ENCODE measurements at places on chromosomes 2 and 18. TPM values are rescaled to one million over a fixed set of nuclear protein-coding genes. Genes with fewer than 3 reads are reported as not detected.

GRCh38 chr2:43397411-43397810, 171.0 kb upstream of the ZFP36L2 start:
- H3K27me3 ChIP-seq, result no peaks in the 10 kb centered on the region
- H3K4me3 ChIP-seq, result no peak overlapping the region
- H3K27ac ChIP-seq, result no peak overlapping the region
- no peak for DNase-seq
- peaks cover 34% of the 10 kb centered on the region for H3K36me3 ChIP-seq
- H3K4me1 ChIP-seq, result peaks cover 5% of the 10 kb centered on the region

DNA sequence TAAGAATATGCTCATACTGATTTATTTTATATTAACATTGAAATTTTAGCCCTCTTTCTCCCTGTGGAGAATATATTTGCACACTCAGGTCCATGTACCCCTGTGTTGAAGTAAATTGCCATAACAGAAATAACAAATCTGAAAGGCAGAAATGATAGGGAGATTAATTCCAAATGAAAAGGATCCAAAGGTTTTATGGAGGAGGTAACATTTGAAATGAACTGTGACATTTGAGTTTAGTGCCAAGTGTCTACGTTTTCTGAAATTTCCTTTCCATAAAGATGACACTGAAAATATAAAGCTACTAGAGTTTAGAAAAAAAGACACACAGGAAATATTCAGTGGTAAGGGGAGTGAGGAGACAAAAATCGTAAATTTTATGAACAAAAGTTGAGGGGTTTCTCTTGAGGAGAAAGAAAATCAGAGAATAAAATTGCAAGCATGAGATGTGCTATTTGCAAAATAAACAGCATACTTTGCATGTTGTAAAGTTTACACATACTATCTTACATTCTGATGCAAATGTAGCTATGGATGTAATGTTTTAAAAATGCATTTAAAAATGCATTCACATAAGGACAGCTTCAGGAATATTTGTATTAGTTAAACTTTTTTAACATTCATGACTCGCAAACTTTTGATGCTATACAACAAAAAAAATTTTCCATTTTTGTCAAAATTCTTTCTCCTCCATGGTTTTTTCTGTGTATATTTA, 69.5 kb downstream of the BAZ2B start:
- H3K27me3 ChIP-seq, result no peaks in the 10 kb centered on the region
- peaks cover 6% of the 10 kb centered on the region for H3K36me3 ChIP-seq
- H3K4me3 ChIP-seq, result no peak overlapping the region
- no peak for DNase-seq
- no peaks in the 10 kb centered on the region for H3K4me1 ChIP-seq

GRCh38 chr2:108614043-108614545, 79.8 kb downstream of the LIMS1 start:
- H3K4me1 ChIP-seq, result peaks cover 64% of the 10 kb centered on the region
- no peaks in the 10 kb centered on the region for H3K27me3 ChIP-seq
- no peak for DNase-seq
- no peaks in the 10 kb centered on the region for H3K36me3 ChIP-seq

DNA sequence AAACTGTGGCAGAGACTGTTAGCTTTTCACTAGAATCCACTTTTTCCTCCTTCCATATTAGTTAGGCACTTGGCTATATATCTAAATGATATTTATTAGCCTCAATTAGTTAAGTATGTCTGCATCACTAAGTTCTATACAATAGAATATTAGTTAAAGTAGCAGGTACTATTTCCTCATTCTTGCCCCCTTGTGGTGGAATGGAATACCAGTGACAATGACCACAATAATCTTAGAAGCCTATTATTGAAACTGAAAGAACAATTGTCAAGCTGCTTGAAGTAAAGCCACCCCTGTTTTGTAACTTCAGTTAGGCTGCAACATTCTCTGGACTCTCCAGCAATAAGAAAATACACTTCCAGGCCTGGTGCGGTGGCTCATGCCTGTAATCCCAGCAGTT, 476.3 kb upstream of the VWC2L start:
- no peak overlapping the region for H3K27ac ChIP-seq
- no peaks in the 10 kb centered on the region for H3K27me3 ChIP-seq
- peak; percentile 42 for DNase-seq
- H3K36me3 ChIP-seq, result no peaks in the 10 kb centered on the region
- no peak overlapping the region for H3K4me3 ChIP-seq

DNA sequence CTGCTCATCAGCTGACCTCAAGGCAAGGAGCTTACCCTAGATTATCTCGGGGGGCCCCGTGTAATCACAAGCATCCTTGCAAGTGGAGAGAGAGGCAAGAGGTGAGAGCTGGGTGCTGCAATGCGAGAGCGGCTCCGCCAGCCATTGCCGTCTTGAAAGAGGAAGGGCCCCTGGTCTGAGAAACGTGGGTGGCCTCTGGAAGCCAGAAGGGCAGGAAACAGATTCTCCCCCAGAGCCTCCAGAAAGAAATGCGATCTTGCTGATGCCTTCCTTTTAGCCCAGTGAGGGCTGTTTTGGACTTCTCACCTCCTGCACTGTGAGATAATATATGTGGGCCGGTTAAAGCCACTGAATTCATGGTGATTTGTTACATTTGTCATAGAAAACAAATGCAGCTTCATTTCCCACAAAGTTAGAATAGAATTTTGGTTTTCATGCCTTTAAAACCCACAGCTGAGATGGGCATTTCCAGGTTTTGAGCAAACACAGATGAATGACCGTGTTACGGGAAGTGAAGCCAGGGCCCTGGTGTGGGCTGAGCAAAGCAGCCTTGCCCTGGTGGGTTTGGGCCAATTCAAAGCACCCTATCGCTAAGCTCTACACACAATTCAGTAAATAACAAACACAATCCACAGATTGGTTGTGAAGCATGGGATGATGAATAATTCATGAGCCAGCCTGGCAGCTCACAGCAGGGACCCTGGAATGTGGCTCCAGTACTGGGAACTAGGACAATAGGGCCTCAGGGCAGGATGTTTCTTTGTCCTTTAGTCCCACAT, 319.9 kb upstream of the HS6ST1 start:
- H3K4me3 ChIP-seq, result no peak overlapping the region
- no peak for DNase-seq
- no peaks in the 10 kb centered on the region for H3K27me3 ChIP-seq
- no peak overlapping the region for H3K27ac ChIP-seq
- H3K36me3 ChIP-seq, result no peaks in the 10 kb centered on the region
- no peaks in the 10 kb centered on the region for H3K4me1 ChIP-seq

DNA sequence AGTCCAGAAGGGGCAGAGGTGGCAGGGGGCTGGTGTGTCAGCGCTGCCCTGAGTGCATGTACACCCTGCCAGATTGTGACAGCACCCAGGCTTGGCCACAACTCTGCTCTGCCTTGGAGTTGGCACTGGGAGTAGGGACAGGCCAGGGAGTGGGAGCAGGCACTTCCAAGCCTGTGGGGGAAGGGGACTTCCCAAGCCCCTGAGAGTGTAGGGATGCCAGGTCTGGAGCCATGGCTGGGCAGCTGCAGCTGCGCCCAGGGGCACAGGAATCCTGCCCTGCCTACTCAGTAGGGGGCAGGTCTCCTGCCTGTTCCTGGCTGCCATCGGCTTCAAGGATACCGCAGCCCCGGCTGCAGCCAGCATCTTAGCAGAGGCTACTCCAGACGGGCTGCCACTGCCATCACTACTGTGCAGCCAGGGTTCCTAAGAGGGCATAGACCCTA, 109.4 kb downstream of the CALCRL start:
- no peaks in the 10 kb centered on the region for H3K27me3 ChIP-seq
- no peak overlapping the region for H3K27ac ChIP-seq
- no peak for DNase-seq
- H3K36me3 ChIP-seq, result no peaks in the 10 kb centered on the region
- H3K4me3 ChIP-seq, result no peak overlapping the region

- no peak for DNase-seq
- no peaks in the 10 kb centered on the region for H3K27me3 ChIP-seq
- no peak overlapping the region for H3K4me3 ChIP-seq
- peaks cover 49% of the 10 kb centered on the region for H3K36me3 ChIP-seq
Measured at GRCh38 chr2:99198103-99198841, 17.3 kb downstream of the MRPL30 start.

DNA sequence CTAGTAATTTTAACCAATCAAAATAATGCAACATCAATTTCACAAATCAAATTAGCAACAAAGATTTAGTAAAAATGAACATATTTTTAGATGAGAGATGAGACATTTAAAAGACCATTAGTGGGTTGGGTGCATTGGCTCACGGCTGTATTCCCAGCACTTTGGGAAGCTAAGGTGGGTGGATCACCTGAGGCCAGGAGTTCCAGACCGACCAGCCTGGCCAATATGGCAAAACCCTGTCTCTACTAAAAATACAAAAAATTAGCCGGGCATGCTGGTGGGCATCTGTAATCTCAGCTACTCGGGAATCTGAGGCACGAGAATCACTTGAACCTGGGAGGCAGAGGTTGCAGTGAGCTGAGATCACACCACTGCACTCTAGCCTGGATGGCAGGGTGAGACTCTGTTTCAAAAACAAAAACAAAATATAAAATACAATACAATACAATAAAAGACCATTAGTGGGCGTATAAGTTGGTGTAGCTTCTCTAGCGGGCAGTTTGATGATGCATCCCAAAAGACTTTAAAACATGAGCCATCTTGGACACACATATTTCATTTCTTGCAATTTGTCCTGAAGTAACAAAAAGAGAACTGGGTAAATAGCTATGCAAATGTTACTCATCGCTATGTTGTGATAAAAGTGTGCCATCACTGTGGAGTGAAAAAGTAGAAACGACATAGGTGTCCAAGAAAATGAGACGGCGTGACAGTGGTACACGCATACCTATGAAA, 101.8 kb downstream of the COL6A3 start:
- no peak overlapping the region for H3K4me3 ChIP-seq
- no peak overlapping the region for H3K27ac ChIP-seq
- no peak for DNase-seq
- H3K36me3 ChIP-seq, result no peaks in the 10 kb centered on the region

DNA sequence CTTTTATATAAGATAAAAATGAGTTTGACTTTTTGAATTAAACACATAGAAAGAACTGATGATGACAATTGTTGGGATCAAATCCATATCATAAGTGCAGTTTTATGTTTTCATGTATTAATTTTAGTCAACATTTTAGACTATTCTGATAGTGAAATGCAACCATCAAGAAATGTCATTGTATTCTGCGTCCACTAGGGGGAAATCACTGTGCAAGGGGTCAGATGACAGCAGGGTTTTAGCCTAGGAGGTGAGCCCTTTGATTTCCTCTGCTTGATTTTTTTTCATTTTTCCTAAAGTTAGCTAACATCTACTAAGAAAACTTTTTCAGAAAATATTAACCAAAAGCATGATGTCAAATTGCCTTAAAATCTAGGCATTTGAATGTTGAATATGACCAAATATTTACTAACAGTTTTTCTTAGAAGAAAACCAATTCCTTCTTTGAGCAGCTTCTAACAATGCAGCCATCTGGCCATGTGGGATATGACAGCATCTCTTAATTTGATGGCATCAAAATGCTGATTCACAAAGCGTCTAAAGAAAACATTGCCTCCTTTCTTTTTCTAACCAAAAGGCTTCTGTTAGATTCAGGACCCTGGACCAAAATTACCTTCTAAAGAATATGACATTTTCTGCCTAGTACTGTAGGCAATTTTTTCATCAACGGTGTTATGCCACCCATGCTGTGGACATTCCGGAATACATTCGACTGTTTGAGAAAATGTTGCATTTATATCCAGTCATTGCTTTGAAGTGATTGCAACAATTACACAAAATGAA, 141.5 kb downstream of the SPHKAP start:
- peak; percentile 56 for DNase-seq
- H3K4me1 ChIP-seq, result no peaks in the 10 kb centered on the region
- no peak overlapping the region for H3K4me3 ChIP-seq
- no peak overlapping the region for H3K27ac ChIP-seq
- no peaks in the 10 kb centered on the region for H3K36me3 ChIP-seq

GRCh38 chr2:2263196-2263829, 67.8 kb downstream of the MYT1L start:
- H3K4me3 ChIP-seq, result no peak overlapping the region
- no peak overlapping the region for H3K27ac ChIP-seq
- H3K27me3 ChIP-seq, result peaks cover 37% of the 10 kb centered on the region
- H3K4me1 ChIP-seq, result no peaks in the 10 kb centered on the region
- H3K36me3 ChIP-seq, result no peaks in the 10 kb centered on the region
- no peak for DNase-seq

DNA sequence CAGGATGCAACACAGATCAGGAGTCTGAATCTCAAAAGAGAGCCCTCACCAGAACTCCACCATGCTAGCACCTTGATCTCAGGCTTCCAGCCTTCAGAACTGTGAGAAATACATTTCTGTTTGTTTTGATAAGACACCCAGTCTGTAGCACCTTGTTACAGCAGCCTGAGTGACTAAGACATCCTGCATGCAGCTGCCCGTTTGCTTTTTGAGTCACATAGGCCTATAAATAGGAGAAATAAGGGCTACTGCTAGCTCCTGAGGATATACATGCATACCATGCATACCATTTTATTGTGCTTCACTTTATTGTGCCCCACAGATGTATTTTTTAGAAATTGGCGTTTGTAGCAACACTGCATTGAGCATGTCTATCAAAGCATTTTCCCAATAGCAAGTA, 337.8 kb downstream of the CDH2 start:
- H3K4me3 ChIP-seq, result no peak overlapping the region
- peaks cover 25% of the 10 kb centered on the region for H3K4me1 ChIP-seq
- H3K36me3 ChIP-seq, result no peaks in the 10 kb centered on the region
- peak; percentile 90 for DNase-seq

GRCh38 chr18:72869226-72870185, 1.7 kb upstream of the NETO1 start:
- H3K4me1 ChIP-seq, result peaks cover 17% of the 10 kb centered on the region
- peak overlapping the region; percentile 93 for H3K27ac ChIP-seq
- H3K36me3 ChIP-seq, result no peaks in the 10 kb centered on the region
- no peak for DNase-seq
- H3K27me3 ChIP-seq, result no peaks in the 10 kb centered on the region

DNA sequence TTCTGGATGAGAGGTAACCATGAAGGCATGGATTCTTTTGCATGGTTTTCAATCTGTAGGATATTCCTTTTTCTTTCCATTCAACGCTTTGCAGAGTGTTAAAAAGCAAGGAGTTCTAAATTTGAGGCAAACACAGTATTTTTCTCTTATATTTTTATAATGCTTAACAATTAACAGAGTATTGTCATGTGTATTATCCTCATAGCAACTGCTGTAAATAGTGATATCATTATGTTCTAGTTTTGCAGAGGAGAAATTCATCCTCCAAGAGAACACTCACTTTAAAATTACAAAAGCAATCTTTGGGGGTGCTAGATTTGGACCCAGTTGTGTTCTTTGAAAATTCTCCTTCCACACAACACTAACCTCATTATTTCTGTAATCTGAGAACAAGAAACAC, 58.7 kb downstream of the RDH14 start:
- H3K4me3 ChIP-seq, result no peak overlapping the region
- peaks cover 7% of the 10 kb centered on the region for H3K4me1 ChIP-seq
- DNase-seq, result no peak
- no peak overlapping the region for H3K27ac ChIP-seq

Gene C2orf81
- total RNA-seq, result 4.3 TPM

Gene SCN9A
- total RNA-seq, result 1.9 TPM

Gene SP140
- not detected for total RNA-seq

Gene PLCD4
- total RNA-seq, result 0.40 TPM

Gene DIPK1C
- not detected for total RNA-seq
